Fibroblast of mammary gland (primary cell): ENCODE measurements at places on chromosomes 16 and 17.

- DNase-seq, result no peak
These were observed 15.7 kb upstream of the WFDC1 start for GRCh38 chr16:84278968-84279367.

GRCh38 chr16:68823401-68824135, 19.8 kb upstream of the TANGO6 start:
- DNase-seq, result peak; percentile 77

GRCh38 chr16:82653550-82654511, 27.1 kb downstream of the CDH13 start:
- peak; percentile 85 for DNase-seq

DNA sequence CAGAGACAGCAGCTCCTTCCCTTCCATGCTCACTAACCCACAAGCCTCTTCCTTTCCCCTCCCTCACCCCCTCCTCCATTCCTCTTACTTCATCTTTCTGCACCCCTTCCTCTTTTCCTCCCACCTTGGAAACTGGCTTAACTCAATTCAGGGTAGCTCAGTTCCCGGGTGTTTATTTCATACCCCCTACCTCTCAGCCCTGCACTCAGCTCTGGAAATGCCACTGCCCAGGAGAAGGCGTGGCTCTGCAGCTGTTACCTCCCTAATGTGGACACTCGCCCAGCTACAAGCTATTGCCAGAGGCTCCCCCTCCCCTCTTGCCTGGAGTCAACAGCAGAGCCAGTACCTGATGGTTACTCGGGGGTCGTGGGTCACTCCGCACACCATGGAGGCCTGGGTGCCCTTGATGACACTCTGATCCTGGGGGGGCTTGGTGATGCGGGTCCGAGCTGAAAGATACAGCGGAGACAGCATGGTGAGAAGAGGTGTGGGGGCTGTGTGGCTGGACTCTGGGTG, 118.4 kb upstream of the CDC42EP4 start:
- DNase-seq, result no peak

DNA sequence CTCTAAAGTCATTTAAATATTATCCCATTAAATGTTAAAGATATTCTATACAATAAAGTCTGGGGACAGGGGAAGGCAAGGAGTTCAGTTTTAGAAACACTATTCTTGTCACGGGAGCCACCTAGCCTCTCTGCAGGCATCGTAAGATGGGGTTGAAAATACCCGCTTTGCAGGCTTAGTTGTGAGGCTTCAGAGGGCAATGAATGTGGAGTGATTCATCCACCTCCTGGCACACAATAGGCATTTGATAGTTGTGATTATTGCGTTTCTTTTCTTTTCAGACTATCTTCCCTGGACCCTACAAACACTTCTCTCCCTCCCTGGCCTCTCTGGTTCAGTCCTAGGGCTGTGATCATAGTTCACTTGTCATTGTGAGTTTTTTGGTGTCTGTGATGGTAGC, 19.6 kb downstream of the GLP2R start:
- DNase-seq, result no peak

GRCh38 chr16:75624921-75625334, 1.8 kb upstream of the ADAT1 start:
- DNase-seq, result peak; percentile 45

GRCh38 chr17:9080296-9080914, 59.1 kb downstream of the NTN1 start:
- no peak for DNase-seq

DNA sequence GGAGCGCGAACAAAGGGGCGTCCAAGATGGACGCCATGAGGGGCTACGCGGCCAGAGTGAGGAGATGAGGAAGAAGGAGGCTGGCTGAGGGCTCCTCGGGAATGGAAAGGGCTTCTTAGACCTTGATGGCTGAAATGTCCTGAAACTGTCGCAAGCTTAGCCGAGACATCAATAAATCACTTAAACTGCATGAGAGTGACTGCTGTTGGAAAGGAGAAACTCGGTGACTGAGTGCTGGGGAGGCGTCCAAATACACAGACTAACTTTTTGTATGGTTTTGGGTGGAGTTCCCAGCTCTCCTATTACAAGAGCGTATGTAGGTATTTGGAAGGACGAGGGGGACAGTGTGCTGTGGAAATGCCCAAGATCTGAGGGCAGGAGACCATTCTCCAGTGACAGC, 1.4 kb upstream of the GEMIN4 start:
- no peak for DNase-seq

DNA sequence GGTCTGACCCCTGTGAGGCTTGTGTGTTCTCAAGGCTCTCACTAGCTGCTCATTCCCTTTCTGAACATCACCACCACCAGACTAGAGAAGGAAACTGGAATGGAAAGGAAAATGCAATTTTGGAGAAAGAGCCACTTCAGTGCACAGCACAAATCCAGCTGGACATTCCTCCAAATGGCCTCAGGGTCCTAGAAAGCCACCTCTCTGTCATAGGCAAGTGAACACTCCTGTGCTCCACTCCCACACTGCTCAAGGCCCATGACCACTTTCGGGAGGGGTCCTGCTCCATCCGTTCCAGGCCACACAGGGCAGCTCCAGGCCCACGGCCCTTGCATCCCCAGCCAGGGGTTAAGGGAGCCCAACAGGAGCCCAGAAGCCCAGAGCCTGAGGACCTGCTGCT, 2.6 kb downstream of the LRRC75A start:
- no peak for DNase-seq

GRCh38 chr16:76280421-76281215, 3.4 kb downstream of the CNTNAP4 start:
- DNase-seq, result no peak

GRCh38 chr17:34400301-34400931, 37.4 kb upstream of the CCL1 start:
- no peak for DNase-seq

DNA sequence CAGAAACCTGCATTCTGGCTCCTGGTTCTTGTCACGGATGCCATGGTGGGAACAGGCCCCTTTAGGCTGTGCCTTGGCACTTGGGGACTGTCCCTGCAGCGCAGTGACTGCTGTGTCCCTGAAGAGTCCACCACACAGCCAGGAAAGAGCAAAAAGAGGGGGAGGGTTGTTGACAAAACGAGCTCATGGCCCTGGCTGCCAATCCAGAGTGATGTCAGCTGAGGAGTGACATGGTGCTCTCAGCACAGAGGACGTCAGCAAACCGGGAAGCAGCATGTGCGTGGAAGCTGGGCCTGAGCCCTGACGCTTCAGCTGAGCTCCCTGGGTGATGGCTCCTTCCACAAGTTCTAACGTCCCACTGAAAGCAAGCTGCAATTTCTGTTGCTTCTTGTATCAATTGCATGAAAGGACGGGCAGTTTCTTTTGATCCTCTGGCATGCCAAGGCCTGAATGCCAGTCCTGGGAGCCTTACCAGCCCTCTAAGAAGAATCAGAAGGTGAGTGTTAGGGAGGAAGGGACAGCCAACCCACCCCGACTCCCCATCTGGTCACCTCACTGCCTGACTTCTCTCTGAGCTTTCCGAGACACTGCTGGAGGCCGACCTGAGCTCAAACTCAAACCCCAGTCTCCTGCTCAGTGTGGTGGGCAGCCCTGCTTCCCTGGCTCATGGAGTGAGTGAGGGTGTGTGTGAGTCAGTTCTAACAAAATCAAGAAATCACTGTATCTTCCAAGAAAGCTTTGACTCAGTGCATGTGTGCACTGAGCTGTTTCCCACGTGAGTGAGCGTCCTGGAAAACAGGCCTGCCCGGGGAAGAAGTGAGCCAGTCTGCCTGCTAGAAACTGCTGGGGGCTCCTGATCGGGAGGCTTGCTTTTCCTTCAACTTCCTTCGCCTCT, 14.7 kb upstream of the WNT3 start:
- DNase-seq, result peak; percentile 88

DNA sequence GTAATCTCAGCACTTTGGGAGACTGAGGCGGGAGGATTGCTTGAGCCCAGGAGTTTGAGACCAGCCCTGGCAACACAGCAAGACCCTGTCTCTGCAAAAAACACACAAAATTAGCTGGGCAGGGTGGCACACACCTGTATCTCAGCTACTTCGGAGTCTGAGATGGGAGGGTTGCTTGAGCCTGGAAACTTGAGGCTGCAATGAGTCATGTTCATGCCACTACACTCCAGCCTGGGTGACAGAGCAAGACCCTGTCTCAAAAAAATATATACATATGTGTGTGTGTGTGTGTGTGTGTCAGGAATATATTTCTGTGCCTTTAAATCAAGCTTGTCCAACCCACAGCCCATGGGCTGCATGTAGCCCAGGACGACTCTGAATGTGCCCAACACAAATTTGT, 55.2 kb downstream of the CRISPLD2 start:
- DNase-seq, result no peak

DNA sequence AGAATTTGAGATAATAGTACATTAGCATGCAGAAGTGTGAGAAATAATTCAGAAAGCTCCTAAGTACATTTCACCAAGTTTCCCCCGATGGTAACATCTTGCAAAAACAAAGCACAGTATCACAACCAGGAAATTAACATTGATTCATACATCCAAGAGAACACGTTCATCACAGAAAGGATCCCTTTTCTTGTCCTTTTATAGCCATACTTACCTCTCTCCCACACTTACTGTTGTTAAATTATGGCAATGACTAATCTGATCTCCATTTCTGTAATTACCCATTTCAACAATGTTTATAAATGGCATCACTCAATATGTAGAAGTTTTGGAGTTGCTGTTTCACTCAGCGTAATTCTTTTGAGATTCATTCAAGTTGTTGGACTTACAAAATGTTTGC, 1260.0 kb downstream of the CDH8 start:
- no peak for DNase-seq

DNA sequence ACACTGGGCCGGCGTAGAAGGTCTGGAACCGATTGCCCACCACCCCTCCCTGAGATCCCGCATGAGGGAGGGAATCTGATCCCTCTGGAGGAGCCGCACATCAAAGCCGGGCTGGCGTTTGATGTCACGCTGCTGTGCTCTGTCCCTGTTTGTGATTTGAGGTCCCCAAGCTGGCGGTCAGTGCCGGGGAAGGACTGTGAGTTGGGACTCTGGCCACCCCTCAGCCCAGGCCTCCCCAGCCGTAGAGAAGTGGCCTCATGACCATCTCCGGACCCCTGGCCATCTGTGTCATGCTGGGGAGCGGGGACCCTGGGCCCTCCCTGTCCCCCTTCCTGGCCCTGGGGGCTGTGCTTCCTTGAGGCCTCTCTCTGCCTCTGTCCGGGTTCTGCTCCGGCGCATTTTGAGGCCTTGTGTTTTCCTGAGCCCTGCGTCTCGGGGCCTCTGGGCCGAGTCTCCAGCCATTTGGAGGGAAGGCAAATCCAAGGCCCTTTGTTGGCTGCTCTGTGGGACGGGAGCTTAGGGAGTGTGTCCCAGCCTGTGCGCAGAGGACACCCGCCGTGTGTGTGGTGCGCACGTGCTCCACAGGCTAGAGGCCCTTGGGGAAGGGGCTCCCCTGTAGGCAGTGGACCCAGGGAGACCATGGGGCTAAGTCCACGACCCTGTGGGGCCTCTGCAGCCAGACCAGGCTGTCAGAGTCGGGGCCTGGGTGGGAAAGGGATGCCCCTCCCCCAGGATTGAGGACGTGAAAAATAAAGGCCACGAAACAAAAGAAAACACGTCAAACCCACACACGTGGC, 15.1 kb downstream of the ASPSCR1 start:
- no peak for DNase-seq

DNA sequence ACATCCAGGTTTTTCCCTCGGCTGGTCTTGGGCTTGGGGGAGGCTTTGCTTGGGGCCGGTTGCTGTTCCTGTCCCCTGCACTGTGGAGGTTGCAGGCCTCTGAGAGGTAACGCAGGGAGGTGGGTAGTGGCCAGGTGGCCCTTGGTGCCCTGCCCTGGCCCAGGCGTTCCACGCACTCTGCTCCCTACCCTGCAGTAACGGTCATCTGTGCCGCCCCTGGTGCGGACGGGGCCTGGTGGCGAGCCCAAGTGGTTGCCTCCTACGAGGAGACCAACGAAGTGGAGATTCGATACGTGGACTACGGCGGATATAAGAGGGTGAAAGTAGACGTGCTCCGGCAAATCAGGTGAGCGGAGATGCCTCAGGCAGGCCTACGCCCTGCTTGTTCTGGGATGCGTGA, 30.9 kb downstream of the AKAP1 start:
- no peak for DNase-seq

DNA sequence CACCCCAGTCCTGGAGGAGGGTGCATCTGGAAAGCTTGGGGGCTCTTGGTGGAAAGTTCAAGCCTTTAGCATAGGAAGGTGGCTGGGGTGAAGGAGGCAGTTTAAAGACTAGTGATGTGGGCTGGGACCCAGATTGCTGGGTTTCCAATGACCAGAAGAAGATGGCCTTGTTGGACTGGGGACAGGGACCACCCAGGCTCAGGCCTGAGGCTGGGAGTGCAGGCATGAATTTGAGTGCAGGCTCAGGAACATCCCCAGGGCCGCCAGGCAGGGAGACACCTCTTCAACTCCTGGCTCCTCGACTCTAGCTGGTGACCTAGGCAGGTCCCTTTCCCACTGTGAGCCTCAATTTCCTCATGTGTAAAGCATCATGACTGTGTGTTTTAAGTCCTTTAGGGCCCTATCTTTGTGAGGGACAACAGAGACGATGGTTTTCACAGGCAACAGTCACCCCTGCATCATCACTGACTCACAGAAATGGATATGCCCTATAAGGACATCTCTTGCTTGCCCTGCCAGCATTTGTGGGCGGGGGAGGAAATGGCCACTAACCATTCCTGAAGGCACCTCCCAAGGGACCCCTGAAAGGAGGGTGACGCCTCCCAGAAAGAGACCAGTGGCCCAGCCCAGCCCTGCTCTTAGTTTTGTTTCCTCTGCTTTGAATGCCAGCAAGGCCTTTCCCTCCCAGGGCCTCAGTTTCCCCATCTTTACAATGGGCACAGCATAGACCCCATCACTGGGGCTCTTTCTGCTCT, 11.1 kb downstream of the NLRC5 start:
- peak; percentile 98 for DNase-seq

GRCh38 chr17:32519228-32520103, 32.7 kb downstream of the CDK5R1 start:
- DNase-seq, result peak; percentile 27

DNA sequence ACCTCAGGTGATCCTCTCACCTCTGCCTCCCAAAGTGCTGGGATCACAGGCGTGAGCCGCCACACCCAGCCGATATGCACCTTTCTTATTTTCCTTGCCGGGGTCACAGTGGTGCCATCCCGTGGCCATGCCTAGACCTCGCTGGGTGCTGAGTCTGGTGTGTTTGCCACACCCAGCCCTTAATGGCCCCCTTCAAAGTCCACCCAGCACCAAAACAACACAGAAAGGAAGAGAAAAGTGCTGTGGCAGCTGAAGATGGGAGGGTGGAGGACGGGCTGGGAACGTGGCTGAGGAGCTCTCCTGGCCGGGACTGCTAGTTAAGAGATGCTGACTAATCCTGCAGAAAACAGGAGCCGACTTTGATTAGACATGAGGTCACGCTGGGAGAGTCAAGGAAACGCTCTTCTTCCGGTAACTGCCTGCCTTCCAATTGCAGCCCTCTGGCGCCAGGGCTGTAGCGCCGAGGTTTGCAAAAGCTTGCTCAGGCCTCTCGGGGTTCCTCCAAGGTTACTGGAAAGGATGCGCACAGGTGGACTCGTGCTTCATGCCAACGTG, 10.9 kb downstream of the SLC43A2 start:
- peak; percentile 79 for DNase-seq

GRCh38 chr17:69302682-69303081, 24.3 kb downstream of the ABCA5 start:
- no peak for DNase-seq
